ENCODE measurements at places on chromosomes 3 and 15.

DNA sequence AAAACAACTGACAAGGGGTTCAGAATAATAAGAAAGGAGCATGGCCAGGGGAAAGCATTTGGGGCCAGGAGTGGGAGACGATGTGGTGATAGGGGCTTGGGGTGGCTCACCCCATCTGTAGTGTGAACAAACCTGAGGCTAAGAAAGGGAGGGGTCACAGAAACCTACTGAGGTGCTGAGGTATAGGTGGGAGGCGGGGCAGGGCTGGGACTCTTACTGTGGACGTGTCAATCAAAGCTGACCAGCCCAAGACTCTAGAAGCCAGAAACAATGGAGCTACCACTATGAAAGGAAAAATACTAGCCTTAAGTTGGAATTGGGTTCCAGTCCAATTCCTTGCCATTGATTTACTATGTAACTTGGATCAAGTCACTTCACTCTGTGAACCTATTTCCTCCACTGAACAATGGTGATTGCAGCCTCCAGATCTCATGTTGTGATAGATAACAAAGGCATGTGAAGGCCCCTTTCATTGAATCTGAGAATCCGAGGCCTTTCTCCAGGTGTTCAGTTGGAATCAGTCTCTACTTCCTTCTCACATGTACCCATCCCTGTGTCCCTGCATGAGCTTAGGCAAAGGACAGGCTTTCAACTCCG is 260.9 kb upstream of the HES1 start:
- no peak for DNase-seq

- DNase-seq: no peak
These were observed 853.8 kb downstream of the IGSF11 start for GRCh38 chr3:118180853-118181252.

- no peak for DNase-seq
These were observed 479 bp downstream of the LRRC2 start for GRCh38 chr3:46565607-46566039.

- no peak for DNase-seq
These were observed 224.7 kb upstream of the SATB1 start for GRCh38 chr3:18649666-18650363.

- no peak for DNase-seq
These were observed 70.0 kb downstream of the EXOG start for GRCh38 chr3:38566215-38566528.

- no peak for DNase-seq
These were observed 1.4 kb downstream of the MAPK6 start for GRCh38 chr15:52020221-52021085.

- no peak for DNase-seq
These were observed 32.9 kb upstream of the APOD start for GRCh38 chr3:195616681-195617080.

DNA sequence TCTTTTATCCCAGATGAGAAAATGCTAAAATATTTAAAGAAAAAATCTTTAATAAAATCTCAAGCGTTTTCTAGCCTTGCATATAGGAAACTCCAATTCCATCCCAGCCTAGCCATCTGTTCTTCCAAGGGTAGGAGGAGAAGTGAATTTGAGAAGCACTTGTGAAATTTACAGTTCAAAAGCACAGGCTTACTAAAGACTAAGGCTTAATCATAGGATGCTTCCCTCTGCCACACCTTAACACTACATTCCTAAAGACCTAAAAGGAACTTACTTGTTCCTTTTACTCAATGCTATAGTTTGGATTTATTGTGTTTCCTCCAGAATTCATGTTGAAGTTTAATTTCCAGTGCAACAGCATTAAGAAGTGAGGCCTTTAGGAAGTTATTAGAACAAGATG is 764.8 kb upstream of the CADM2 start:
- no peak for DNase-seq

DNA sequence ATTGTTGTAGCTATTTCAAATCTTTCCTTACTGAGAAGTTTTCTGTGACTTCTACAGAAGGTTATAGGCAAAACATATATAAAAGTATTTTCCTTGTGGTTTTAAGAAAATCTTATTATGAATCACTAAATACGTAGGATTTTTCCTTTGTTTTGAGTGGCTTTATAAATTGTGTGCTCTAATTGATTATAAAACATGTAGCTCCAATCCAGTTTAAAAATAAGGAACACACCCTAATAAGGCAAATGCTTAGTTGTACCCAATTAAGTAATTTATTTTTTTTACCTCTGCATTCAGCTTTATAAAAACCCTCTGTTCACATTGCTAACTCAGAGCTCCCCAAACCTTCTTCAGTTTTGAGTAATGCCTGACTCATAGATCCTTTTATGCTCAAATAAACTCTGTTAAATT is 408.0 kb downstream of the NAALADL2 start:
- no peak for DNase-seq

- DNase-seq: no peak
These were observed 7.6 kb downstream of the OR5K4 start for GRCh38 chr3:98361289-98361688.

DNA sequence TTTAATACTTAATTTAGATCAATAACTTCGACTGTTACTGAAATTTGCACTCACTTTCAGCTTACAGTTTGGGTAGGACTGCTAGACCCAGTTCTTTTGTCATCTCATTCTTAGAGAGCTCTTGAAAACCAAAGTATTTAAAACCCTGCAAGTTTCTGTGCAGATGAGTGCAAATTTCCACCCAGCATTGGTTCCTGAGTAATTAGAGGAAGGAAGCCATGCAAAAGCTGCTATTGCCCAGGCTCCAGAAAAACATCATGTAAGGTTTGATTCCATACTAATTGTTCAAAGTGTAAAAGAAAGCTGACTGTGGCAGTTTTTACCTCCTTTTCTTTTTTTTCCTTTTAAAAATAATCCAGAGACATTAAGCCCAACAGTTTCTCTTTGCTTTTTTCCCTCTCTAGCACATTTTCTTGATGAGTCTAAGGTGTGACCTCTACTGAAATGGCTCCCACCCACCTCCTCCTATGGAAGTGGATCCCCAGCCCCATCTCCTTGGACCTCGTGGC is 30.3 kb downstream of the ABHD2 start:
- no peak for DNase-seq

Data from omental fat pad (tissue), 4 donors.